NCI-H1048 (cell line): ENCODE measurements at places on chromosomes 5 and 9.

GRCh38 chr9:76626141-76626540 lies 138.1 kb upstream of the PCA3 start:
- DNase-seq = no peak

- no peak for DNase-seq
Measured at GRCh38 chr9:88342246-88342645, 46.0 kb upstream of the SPIN1 start.

- no peak for DNase-seq
Measured at GRCh38 chr9:134728801-134729495, 87.3 kb downstream of the COL5A1 start.

DNA sequence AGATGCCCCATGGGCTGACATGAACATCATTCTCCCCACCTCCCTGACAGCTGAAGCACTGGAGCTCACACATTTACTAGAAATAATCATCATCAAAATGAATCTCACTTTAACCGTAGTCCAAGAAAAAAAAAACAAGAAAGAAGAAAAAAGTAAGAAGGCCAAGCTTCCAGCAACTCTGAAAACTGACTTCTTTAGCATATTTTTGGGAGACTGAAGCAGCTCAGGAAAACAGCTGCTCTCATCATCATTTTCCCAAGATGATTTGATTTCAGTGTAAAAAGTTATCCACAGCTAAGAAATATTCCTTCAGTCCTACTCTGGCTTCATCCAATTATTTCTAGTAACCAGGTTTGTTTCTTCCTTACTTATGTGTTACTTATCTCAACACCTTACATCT lies 91.7 kb downstream of the GLDC start:
- DNase-seq = no peak

GRCh38 chr5:10248378-10249260 lies 1.1 kb downstream of the ATPSCKMT start:
- DNase-seq = no peak

GRCh38 chr9:136135326-136136126 lies 16.9 kb upstream of the TMEM250 start:
- DNase-seq = no peak

DNA sequence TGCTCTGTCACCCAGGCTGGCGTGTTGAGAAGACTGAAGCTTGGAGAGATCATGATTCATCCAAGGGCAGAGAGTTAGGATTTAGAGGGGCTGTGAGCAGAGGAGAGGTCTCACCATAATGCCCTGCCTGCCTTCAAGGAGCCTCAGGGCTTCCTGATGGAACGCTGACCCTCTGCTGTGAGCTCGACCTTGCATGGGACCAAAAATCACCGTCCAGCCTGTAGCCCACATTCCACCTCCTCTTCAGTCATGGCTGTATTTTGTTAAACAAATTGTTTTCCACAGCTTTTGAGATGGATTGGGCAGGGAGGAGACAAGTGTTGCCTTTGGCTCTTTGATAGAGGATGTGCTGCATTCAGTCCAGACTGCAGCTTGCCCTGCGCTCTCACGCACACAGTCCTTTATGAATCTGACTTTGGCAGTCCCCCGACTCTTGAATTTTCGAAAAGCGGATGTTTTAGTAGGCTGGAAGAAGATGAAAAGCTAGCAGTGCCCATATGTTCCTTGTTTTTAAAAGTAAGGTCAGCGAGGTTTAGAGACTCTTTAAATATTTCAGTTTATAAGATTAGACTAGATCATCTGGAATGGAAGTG lies 79.5 kb downstream of the MVB12B start:
- no peak for DNase-seq

DNA sequence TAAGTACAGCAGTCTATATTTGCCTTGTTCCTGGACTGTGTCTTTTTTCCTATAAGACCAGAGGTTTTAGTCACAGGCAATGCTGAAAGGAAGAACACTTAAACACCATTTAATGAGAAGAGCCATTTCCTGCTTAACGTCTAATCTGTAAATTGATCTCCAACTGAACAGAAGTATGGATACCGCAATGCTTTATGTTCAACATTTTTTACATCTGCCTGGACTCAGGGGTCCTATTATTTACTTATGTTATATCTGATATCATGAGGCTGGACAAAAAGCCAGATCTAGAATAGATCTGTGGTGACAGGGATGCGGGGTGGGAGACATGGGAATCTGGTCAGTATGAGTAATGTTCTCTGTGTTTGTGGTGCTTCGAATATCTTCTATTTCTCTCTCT lies 334.6 kb upstream of the MPDZ start:
- no peak for DNase-seq

DNA sequence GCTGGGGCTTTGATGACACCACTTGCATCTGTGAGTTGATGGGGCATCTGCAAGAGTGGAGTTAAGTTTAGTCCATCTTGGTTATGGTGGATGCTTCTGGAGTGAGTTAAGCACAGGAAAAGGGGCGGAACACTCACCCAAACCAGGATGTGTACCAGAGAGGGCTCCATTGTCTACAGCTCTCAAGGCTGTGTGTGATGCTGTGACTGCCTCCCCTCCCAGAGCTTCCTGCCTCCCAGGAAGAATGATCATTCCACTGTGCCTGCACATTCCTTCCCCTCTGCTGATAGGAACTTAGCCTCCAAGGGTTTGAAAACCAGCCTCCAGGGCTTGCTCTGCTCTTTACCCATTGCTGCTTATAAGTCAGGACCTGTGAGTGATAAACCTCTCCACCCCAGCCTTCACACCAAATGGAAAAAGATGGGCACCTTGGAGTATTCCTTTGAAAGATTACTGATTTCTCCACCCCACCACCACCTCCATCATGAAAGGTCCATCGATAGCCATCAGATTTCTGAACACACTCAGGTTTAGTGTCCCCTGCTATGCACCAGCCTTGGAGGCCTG lies 160.1 kb upstream of the SPRY4 start:
- no peak for DNase-seq
